ENCODE measurements at places on chromosomes 12 and 14.
A peak's percentile ranks its signal among the peaks of the same experiment; 100 is the strongest.

DNA sequence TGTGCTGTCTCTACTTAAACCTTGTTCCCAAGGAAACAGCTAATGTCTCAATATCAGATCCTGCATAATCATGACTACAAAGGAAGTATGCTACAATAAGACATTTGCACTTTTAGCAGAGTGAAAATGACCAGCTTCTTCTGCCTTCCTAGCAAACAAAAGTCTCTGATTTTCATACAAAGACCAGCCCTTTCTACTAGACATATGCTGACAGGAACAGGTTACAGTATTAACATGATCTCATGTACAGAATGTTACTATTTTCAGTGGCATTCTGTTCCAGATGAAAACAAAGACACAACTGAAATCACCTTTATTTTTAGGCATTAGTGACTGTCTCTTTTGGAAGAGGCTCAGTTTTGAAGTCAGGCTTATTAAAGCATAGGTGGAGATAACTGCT is 228.6 kb downstream of the MED13L start:
- DNase-seq, result no peak

DNA sequence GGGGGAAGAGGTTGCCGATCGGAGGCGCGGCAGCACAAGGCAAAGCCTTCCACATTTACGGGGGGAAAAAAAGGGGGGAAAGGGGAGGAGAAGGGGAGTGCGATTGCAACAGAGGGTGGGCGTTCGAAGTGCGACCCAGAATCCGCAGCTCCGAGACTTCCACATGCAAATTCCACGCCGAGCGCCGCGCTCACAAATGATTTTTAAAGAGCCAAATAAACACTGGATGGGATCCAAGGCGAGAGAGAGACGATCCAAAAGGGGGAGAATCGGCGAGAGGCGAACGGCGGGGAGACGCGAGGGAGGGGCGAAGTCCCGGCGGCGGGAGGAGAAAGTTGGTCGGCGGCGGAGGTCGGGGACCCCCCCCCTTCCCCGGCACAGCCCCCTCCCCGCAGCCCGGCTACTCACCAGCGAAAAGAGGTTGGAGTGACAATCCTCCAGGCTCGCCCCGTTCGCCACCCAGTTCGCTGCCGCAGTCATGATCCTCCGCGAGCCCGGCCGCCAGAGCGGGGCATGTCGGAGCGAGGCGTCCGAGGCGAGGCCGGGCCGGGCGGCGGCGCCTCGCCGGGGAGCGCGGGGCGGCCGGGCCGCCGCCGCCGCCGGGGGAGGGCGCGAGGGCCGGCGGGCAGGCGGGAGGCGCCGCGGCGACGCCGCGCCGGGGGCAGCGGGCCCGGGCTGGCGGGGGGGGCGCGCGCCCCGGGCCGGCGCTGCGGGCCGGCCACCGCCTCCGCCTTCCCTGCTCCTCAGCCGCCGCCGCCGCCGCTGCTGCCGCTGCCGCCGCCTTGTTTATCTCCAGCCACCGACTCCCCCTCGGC is 634 bp downstream of the MED13L start:
- DNase-seq, result peak; percentile 33

- no peak for DNase-seq
Observed at GRCh38 chr12:12714276-12715021, 2.7 kb upstream of the CDKN1B start.

DNA sequence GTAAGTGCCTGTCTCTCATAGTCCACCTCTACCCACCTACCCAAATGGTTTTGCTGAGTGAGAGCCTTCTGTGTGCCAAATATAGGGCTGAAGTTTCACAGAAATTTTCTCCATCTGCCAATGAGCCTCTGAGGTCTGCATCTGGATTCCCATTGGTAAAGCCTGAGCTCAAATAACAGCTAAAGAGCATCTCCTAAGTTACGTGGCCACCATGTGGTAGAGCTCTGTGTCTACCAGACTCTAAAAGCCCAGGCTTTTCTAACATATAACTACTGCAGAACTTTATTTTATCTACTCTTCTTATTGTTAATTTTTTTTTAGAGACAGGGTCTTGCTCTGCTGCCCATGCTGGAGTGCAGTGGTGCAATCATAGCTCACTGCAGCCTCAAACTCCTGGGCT is 16.0 kb downstream of the AMDHD1 start:
- no peak for DNase-seq

Data from GOT3 (cell line).